Stimulated activated CD4-positive, alpha-beta T cell treated with anti-CD3 and anti-CD28 coated beads, Interleukin-1b, Interleukin-23, amount 100 ng/mL, for 1 hour (primary cell): ENCODE measurements at places on chromosomes 4 and X.

DNA sequence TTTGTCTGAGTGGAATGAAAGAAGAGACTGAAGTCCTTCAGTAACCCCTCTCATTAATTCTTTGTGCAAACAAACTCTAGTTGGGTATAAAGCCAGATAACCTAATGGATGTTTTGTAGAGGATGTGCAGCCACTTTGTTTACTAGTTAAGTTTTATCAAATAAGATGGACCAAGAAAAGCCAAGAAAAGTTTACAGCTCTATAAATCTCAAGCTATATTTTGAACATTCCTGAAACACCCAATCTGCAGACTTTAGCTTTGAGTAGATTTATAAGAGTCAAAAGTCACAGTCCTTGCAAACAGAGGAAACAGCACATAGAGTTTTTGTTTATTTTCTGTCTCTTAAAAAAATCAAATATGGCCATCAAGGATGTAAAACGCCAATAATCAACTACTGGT is 452.9 kb downstream of the SPRY1 start:
- no peak for DNase-seq

- no peak for DNase-seq
These were observed 393.4 kb downstream of the RAPGEF2 start for GRCh38 chr4:159496248-159496647.

- DNase-seq, result no peak
These were observed 357.8 kb downstream of the TLL1 start for GRCh38 chr4:166230841-166231240.

- no peak for DNase-seq
These were observed 21.4 kb upstream of the SEL1L3 start for GRCh38 chr4:25884031-25884782.

GRCh38 chr4:119559044-119559647 is 69.5 kb downstream of the PDE5A start:
- DNase-seq, result no peak

DNA sequence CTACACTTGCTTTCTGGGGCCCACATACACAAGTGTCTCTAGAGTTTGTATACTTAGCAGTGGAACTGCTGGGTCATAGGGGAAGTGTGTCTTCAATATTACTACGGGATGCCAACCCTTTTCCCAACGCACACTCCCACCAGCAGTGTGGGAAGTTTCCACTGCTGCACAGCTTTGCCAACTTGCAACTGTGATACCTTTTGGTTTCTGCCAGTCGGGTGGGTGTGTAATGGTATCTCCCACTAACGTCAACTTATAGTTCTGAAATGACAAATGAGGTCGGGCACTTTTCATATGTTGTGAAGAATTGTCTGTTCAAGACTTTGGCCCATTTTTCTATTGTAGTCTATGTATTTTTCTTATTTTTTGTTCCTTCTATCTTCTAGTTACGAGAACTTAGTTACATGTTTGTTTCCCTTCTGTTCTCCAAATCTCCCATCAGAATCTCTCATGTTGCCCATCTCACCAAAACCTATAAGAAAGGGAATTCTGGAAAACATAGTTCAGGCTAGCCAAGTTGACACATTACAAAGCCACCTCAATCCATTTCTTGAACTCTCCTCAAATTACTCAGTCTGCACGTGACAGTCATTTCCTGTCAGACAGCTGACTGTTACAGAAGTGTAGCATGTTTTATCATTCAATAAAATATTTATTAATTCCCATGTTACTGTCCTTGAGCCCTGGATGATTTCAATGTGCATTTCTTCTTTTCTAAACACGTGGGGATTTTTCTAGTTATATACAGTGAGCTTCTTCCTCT is 30.7 kb downstream of the PNMA6E start:
- DNase-seq, result no peak

DNA sequence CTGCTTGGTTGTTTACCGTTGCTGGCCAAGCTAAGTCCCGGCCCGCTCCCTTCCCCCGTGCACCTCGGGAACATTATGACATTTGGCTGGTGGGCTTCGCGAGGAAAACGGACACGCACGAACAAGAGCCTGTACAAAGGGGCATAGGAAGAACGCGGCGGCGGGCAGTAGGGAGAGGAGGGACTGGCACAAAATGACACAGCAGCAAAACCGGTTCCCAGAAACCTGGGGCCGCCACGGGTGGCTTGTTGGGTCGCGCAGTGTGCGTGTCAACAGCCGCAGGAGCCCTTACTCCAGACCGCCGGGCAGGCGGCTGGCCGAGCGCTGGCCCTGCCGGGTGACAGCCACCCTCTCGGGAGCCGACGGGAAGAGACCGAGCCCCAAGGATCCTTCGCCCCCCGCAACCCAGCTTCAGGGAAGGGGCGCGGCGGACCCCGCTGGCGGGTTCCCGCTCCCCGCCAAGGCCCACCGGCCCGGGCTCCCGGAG is 1.6 kb upstream of the LIN54 start:
- DNase-seq, result no peak

DNA sequence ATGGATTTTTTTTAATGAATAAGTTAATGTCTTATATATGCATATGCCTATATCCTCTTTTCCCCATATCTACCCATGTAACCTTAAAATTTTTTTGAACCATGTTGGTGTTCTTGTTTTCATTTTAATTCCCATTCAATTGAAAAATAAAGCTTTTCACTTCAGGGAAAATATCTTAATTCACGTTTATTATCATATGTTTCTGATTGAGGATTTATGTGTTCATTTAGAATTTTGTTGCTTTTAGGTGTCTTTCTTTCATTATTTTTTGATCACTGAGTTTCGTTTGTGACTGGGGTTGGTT is 29.1 kb downstream of the HADH start:
- DNase-seq, result no peak

- no peak for DNase-seq
These were observed 87.4 kb downstream of the CCDC160 start for GRCh38 chrX:134324359-134324758.

GRCh38 chrX:153409414-153410101 is 1.7 kb upstream of the ZFP92 start:
- no peak for DNase-seq

DNA sequence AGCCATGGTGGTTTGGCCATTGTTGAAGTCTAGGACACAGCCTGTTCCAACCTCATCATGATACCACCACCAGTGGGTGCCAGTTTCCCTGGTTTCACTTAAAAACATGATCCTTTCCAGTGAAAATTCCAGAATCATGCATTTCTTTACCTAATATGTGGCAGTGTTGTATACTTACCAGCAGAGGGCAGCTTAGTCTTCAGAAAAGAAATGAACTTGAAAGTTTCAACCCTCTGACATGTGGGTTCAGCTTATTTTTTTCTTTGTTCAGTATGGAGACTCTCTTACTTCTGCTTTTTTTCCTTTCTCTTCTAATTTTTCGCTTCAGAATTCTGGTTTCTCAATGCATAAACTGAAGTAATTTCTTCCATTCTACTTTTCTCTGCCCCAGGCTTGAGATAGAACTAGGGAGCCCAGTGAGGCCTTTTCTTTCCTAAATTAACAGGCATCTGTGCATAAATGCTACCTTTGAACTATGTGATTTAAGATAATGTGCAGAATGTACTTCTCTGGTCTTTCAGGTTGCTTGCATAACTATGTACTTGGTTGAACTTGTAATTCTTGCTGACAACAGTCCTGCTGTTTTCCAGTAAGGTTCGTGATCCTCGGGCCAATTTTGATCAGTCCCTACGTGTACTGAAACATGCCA is 10.7 kb downstream of the LIAS start:
- DNase-seq, result no peak

DNA sequence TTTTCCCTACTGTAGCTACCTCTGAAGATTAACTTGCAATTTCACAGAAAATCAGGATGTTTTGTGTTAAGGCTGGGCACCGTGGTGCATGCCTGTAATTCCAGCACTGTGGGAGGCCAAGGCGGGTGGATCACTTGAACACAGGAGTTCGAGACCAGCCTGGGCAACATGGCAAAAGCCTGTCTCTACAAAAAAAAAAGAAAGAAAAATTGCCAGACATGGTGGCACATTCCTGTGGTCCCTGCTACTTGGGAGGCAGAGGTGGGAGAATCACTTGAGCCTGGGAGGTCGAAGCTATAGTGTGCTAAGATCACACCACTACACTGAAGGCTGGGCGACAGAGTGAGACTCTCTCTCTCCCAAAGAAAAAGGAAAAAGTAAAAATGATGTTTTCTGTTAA is 27.4 kb downstream of the APELA start:
- DNase-seq, result no peak

- no peak for DNase-seq
These were observed 8.2 kb downstream of the SH3KBP1 start for GRCh38 chrX:19879181-19879580.
